ENCODE measurements at places on chromosomes 2 and 18.

DNA sequence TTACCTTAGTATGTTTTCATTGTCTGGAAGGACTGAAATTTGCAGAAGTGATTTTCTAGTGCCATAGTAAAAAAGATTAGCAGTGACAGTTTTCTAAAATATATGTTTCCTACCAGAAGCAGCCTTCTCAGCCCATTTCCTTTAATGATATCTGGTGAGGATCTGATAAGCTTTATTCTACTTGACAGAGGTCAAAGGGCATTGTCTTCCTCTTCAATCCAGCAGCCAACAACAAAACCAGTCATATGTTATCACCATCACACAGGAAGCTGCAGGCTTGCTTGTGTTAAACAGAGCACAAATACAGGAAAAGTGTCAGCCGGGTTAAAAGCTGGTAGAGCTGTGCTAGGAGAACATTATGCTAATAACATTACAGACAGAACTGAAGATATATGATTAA is 35.6 kb upstream of the ZSWIM2 start:
- DNase-seq, result no peak

GRCh38 chr2:136027112-136027511 is 41.7 kb upstream of the DARS1 start:
- DNase-seq, result no peak

DNA sequence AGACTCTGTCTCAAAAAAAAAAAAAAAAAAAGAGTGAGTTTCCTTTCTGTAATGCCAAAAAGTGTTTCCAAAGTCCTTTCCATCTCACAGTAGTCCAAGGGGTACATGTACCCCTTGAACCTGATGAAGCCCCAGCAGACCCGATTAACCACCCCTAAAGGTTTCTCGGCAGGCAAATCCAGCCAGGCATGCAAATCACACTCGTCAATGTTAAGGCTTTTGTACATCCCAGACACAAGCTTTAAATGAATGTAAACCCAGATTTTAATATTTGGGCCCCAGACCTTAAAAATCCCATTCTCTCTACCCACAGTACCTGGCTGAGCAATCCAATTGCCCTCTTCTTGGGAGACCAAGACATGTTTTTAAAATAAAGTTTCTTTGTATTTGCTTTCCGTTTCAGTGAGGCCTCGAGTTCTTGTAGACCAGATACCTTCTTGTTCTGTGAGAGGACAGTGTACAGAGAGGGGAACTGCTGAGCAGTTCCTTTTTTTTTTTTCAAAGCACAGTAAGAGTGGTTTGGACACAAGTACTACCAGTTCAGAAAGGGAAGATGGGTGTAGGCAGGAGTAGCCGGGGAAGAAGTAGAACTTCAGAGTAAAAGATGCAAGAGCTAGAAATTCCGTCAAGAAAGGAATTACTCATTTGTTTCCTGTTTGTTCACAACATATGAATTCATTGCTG is at the start of gene NLRC4:
Gene NLRC4 (minus strand): TSS at position 465 of the 684 bp plus-strand sequence. CDS start 8,111 bp downstream, outside the sequence.
- DNase-seq, result no peak

DNA sequence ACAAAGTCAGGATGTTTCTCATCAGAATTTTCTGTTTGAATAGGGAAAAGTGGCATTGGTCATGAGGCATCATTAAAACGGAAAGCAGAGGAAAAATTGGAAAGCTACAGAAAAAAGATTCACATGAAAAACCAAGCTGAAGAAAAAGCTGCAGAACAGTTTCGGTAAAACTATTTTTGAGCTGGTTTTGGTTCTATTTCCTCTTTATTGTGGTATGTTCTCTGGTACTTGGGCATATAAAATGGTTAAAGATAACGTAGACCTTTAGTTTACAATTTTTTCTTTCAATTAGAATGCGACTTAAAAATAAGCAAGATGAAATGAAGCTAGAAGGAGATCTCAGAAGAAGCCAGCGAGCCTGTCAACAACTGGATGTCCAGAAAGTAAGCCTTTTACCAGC is 7.6 kb downstream of the GPATCH11 start:
- no peak for DNase-seq

- DNase-seq, result no peak
These were observed 244.2 kb upstream of the BOD1L2 start for GRCh38 chr18:56902653-56903052.

- DNase-seq, result no peak
These were observed 56.6 kb downstream of the LCLAT1 start for GRCh38 chr2:30503695-30504052.
